Fibroblast of skin of abdomen (primary cell): ENCODE measurements at places on chromosomes 11 and 22.

DNA sequence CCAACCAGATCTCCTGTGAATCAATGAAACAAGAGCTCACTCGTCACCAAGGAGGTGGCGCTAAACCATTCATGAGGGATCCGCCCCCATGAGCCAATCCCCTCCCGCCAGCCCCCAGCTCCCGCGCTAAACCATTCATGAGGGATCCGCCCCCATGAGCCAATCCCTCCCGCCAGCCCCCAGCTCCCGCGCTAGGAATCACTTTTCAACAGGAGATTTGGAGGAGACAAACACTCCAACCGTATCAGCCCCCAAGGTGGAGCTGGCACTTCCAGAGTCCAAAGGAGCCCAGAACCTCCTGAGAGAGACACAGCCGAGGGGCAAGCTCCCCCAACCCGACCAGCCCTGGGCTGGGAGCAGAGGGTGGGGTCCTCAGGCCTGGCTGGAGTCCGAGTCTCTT is 40.9 kb upstream of the PRR5 start:
- peak; percentile 32 for DNase-seq

- no peak for DNase-seq
These were observed 8.0 kb downstream of the SPTBN2 start for GRCh38 chr11:66720899-66721470.

- peak; percentile 51 for DNase-seq
These were observed 42.9 kb upstream of the GAB2 start for GRCh38 chr11:78460471-78460870.

DNA sequence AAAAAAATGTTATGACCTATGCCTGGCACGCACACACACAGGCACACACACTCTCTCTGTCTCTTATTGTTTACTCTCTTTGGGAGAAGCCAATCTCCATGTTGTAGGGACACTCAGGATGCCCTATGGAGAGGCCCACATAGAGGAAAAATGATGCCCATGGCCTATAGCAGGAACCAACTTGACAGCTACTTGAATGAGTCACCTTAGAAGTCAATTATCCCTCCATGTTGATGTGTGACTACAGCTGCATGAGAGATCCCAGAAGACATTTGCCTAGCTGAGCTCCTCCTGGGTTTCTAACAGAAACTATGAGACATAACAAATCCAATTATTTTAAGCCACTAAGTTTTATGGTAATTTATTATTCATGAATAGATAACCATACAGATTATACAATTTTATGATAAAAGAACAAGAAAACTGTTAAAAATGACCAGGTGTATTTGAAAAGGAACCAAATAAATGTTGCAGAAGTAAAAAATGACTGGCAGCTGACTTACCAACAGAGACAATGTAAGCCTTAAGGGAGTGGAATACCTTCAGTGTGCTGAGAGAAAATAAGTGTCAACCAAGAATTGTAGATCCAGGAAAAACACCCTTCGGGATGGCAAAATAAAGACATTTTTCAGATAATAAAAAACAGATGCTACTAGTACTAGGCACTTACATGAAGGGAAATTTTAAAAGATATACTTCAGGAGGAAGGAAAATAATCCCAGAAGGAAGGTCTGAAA is 403.7 kb upstream of the SYN3 start:
- no peak for DNase-seq

DNA sequence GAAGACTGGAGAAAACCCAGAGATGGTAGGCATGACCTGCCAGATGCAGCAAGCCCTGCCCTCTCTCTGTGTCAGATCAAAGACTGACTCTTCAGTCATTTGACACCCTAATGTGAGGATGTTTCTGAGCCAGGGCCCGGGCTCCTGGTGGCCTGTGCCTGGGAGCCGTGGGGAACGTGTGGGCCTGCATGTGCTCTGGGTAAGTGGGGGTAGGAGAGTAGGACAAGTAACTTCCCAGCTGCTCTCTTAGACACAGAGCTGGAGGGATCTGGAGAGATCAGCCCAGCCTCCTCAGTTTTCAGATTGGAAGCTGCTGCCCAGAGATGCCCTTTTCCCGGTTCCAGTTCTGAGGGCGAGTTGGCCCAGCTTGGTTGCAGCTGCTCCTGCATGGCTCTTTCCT is 110.8 kb downstream of the TEAD1 start:
- DNase-seq, result no peak

GRCh38 chr11:9619971-9620370 is 43.9 kb upstream of the SWAP70 start:
- DNase-seq, result no peak

- DNase-seq, result no peak
These were observed 209.5 kb downstream of the CASP12 start for GRCh38 chr11:104688731-104689130.

GRCh38 chr11:117392001-117392690 is 64.5 kb downstream of the CEP164 start:
- DNase-seq, result no peak

GRCh38 chr11:90318651-90319050 is 95.8 kb upstream of the CHORDC1 start:
- no peak for DNase-seq

GRCh38 chr11:128467610-128468041 is 119.7 kb downstream of the ETS1 start:
- peak; percentile 98 for DNase-seq

DNA sequence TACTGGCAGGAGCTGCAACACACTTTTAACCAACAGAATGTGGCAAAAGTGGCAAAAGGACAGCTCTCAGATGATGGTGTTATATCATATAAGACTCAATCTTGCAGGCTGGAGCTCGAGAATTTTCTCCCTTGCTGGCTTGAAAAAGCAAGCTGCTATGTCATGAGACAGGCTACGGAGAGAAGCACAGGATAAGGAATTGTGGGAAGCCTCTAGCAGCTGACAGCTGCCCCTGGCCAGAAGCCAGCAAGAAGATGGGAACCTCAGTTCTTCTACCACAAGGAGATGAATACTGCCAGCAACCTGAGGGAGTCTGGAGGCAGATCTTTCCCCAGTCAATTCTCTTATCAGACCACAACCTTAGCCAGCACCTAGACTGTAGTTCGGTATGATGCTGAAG is 24.6 kb downstream of the FXYD6 start:
- DNase-seq, result no peak

- DNase-seq, result no peak
These were observed 164.5 kb downstream of the JRKL start for GRCh38 chr11:96554236-96554820.

- no peak for DNase-seq
These were observed 29.4 kb downstream of the SMCO4 start for GRCh38 chr11:93513772-93514171.
